ENCODE measurements at places on chromosomes 5 and 9. TPM values are rescaled to one million over a fixed set of nuclear protein-coding genes. Genes with fewer than 3 reads are reported as not detected.

Gene TMEM174
- not detected for total RNA-seq

Gene EGFLAM
- total RNA-seq: not detected

DNA sequence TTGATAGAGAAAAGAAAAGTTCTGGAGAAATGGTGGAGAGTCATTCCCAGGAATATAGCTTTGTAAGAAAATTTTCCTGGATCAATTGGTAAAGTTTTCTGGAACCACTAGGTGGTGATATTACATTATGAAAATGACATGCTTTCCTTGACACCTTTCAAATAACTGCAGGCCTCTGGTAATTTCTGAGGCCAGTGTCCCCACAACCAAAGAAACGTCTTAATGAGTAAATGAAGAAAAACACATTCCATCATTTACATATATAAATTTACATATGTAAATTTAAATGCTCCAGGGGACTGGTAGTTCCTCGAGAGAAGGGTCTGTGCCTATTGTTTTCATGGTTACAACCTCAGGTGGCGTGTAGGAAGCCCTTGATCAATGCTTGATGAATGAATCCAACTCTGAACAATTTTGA is 17.2 kb upstream of the RGS3 start:
- DNase-seq: peak; percentile 40

Gene CMBL
- total RNA-seq: 0.22 TPM

Gene TYRP1
- not detected for total RNA-seq

DNA sequence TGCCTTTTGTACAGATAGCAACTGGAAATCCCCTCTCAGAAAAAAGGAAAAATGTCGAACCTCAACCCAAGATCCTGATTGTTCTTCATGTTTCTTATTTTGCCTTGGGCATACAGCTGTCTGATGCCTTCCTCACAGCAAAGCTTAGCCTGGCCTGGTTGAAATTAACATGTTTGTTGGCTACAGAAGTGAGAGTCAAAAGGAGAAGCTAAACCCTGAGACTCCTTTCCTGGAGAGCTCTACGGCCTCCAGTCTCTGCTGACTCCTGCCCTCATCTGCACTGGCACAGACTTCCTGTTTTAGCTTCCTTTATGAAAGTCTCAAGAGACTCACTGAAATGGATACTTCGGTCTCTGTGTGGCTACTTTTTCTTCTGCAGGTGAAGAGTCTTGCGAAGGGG is 186.7 kb downstream of the PARP8 start:
- DNase-seq: no peak

DNA sequence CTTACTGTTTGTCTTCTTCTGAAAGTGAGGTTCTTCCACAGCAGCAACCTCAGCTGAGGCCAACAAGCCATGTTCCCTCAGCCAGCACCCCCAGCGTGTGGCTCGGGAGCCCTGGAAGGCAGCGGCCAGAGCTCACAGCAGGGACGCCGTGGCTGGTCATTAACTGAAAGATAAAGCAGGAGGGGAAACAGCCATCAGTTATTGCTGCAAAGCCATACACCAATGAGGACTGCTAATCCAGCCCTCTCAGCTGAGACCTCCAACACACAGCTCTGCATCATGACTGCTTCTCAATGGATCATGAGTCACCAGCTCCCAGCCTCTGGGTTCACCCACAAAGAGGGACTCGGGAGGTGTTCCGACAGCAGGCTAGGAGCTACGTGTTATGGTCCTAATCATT is 24.3 kb downstream of the ABCA1 start:
- DNase-seq: no peak

- DNase-seq: no peak
Observed at GRCh38 chr5:115842089-115842935, 577 bp downstream of the AP3S1 start.
